ENCODE measurements at places on chromosomes 13 and 19.

DNA sequence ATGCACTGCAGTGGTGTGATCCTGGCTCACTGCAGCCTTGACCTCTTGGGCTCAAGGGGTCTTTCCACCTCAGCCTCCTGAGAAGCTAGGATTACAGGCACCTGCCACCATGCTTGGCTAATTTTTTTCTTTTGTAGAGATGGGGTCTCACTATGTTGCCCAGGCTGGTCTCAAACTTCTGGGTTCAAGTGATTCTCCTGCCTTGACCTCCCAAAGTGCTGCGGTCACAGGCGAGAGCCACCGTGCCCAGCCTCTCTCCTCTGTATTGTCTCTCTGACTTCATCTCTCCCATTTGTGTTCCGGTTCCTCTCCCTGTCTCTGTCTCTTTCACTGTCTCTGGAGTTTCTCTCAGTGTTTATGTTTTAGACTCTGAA, 1.7 kb upstream of the C19orf85 start:
- no peak for DNase-seq

DNA sequence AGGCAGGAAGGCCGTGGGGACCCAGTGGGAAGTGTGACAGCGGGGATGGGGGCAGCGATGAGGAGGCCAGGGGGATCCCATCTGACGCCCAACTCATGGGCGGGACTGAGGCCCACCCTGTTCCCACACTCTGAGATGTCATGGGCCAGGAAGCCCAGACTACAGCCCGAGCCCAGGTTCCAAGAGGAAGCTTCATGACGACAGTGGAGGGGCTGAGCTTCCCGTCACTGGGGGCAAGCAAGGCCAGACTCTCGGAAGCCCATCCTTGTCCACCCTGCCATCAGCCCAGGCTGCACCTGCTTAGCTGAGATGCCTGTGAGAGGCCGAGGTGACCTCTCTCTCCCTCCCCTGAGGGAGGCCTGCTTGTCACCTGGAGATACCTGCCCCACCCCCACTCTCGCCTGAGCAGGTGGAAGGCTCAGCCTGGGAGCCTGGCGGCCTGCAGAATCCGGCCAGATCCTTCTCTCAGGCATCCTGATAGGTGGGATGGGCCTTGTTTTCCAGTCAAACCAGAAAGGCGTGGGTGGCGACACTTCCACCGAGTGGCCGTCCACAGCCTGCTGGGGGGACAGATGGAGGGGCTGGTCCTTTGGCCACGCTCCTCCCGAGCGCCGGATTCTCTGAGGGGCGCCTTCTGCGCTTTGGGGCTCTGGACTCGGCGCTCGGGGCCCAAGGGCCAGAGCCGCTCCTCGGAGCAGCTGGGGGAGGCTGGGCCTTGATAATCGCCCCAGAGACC, 4.8 kb downstream of the ZBTB7A start:
- DNase-seq: no peak

DNA sequence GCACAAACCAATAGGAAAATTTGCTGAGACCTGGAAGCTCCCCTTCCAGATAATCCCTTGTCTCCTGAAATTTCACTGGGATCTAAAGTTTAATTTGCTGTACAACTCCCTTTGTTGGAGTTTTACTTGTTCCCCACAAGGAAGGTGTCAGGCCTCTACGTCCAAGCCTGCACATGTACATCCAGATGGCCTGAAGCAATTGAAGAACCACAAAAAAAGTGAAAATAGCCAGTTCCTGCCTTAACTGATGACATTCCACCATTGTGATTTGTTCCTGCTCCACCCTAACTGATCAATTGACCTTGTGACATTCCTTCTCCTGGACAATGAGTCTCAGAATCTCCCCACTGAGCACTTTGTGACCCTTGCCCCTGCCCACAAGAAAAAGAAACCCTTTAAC, 716.0 kb upstream of the PCDH20 start:
- DNase-seq: no peak

DNA sequence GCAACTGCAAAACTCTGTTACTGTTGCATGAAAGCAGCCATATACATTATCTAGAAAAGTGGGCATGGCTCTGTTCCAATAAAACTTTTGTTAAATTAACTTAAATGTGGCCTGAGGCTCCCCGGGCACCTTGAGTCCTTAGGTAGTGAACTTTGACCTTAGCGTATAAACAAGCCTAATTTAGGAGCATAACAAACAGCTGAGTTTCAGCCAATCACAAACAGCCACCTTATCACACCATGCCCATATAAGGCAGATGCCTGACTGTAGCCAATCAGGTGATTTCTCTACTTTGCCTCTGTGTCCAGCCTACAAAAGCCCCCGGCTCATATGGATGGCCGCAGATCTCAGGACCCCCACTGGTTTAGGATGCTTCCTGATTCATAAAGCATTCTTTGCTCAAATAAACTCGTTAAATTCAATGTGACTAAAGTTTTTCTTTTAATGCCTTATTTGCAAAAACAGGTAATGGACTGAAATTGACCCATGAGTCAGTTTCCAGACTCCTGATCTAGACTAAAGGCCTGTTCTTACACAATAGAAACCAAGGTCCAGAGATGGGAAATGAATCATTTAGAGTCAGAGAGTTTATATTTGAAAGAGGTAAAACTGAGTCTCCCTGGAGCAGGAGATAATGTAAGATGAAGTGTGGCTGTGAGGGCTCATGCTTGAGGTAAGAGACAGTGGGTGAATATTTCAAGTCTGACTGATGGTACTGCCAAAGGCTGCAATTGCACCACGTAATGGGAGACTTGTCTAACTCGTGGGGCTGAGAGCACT, 130.2 kb downstream of the FGF9 start:
- DNase-seq: no peak

- no peak for DNase-seq
Observed at GRCh38 chr19:28999724-29000433, 213.1 kb downstream of the UQCRFS1 start.

DNA sequence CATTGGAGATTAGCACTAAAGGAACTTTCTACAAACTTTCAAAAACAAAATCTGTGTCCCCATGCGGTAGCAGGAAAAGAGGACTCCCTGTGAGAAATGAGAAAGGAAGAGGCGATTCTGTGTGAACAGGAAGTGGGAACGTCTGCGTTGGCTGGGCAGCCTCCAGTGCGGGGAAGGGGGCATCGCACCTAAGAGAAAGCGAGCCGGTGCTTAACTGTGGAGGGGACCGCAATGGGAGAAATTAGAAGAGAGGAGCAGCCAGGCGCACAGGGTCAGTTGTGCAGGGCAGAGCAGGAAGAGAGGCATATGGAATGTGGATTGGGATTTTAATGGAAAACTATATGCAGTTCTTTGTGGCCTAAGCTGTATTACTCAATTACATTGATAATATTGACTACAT, 77.4 kb upstream of the DOCK9 start:
- DNase-seq: no peak

DNA sequence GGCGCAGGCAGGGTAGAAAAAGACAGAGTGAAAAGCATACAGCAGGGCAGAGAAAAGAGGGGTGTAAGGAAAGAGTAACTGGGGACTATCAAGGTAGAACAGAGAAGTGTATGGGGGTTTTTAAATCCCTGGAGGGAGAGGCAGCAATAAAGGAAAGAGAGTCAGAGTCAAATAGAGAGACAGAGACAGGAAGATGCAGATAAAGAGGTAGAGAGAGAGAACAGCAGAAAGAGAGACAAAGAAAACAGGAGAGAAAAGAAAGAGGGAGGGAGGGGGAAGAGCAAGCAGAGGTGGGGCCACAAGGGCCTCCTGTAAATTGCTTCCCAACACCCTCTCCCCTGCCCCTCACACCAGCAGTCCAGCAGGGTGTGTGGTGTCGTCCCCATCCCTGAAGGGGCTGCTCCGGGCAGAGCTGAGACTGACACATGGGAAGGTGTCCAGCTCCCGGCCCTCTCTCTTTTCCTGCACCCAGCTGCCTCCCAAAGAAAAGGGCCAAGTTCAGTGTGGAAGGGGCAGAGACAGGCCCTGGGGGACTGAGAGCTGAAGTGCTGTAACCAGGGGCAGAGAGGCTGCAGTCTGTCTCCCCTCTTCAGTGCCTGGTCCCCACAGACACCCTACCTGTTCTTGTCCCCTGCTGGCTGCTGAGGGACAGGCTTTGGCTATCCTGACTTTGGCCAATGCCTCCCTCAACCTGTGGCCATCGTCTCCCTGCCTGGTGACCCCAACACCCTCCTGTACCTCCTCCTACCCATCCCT, 17.4 kb upstream of the POU2F2 start:
- no peak for DNase-seq

GRCh38 chr13:26446751-26447150, 110.7 kb upstream of the WASF3 start:
- DNase-seq: no peak
